Omental fat pad (tissue), 4 donors: ENCODE measurements at places on chromosomes 7 and 10. TPM values are rescaled to one million over a fixed set of nuclear protein-coding genes. Genes with fewer than 3 reads are reported as not detected.

DNA sequence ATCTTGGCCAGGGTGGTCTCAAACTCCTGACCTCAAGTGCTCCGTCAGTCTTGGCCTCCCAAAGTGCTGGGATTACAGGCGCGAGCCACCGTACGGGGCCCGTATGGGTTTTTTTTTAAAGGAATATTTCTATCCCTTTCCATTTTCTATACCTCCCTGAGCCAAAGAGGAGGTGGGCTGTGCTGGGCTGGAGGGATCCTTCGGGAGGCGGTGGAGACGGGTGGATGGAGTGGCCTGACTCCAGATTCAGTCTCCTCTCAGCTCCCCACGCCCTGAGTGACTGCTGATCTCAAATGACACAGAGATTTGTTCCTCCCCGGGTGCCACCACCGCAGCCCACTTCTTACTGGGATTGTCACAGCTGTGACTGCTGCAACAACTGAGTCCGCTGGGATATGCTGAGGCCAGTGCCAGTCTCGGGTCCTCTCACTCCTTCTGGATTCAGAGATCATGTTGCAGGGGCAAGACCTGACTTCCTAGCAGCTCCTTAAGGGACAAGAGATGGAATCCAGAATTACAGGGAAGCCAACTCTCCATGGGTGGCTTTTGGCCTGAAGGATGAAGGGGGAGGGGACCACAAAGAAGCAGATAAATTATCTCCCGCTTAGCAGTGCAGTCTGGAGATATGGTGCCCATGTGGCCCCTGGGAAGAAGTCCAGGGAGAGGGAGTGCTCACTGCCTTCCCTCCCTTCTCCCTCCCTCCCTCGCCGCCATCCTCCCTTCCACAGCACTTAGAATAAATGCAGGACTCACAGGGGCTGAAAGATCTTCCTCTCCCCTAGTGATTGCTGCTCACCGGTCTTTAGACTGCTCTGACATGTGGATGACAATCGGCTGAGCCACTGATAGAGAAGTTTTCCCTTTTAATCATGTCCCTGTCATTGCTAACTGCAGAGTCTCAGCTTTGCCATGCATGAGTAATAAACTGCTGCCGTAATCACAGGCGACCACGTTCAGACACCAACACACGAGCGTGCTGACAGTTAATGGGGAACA lies 14.3 kb downstream of the GALNT17 start:
- no peak for DNase-seq

DNA sequence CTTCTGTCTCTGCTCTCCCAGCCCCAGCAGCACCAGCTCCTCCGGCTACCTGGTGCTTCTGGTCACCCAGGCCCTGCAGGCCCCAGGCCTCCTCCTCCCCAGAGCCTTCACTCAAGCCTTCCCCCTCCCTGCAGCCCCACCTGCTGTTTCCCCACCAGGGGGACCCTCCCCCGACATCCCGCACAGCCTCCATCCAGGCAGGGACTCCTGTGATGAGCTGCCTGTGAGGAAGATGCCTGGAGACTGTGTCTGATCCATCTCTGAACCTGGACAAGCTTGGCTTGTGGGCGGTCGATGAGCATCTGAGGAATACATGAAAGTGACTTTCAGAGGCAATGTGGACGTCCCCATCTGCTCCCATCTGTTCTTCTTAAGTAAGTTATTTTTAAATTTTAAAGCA lies 45.0 kb downstream of the RAMP3 start:
- DNase-seq = no peak

GRCh38 chr7:118511146-118511545 lies 286.6 kb downstream of the ANKRD7 start:
- DNase-seq = no peak

DNA sequence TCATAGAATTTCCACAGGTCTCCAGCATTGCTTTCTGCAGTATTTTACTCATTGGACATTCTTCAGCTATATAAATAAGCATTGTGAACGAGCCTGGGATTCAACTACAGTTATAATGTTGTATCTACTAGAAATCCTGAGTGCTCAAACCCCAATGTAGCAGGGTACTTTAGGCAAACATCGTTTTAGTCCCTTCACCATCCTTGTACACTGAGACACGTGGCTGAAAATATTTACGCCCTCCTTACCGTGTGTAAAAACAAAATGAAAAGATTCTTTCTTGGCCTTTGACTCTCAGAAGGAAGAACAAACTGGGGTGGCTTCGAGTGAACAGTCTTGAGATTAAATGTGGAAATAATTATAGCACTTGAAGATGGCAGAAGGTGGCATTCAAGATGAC lies 25.2 kb downstream of the CDK6 start:
- no peak for DNase-seq

GRCh38 chr10:62466590-62466989 lies 92.4 kb downstream of the ZNF365 start:
- DNase-seq = no peak

NPSR1 gene
- not detected for total RNA-seq
